ENCODE measurements at places on chromosomes 1 and 21.

- DNase-seq, result no peak
Measured at GRCh38 chr1:230869500-230869899, 1.2 kb upstream of the C1orf198 start.

DNA sequence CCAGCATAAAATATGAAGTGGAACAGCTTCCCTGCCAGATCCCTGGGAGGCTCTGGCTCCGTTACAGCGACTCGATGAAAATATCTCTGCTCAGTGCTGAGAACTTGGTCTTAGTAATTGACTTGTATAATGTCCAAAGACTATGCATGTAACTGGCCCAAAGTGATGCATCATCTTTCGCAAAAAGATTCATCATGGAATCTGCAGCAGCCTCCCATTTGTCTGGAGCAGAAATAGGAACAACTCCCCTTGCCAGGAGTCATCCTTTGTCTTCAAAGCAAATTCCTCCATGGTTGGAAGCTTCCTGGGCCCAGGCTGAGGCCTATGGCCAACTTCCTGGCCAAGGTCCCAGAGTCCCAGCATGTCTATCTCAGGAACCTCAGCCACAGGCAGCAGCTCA, 16.9 kb upstream of the SLC6A17 start:
- no peak for DNase-seq

- DNase-seq, result no peak
Measured at GRCh38 chr1:216723274-216723780, at the start of gene ESRRG. Gene ESRRG, minus strand, starts transcription at chr1:216723429. Its CDS starts 130 bp downstream, at chr1:216723299.

DNA sequence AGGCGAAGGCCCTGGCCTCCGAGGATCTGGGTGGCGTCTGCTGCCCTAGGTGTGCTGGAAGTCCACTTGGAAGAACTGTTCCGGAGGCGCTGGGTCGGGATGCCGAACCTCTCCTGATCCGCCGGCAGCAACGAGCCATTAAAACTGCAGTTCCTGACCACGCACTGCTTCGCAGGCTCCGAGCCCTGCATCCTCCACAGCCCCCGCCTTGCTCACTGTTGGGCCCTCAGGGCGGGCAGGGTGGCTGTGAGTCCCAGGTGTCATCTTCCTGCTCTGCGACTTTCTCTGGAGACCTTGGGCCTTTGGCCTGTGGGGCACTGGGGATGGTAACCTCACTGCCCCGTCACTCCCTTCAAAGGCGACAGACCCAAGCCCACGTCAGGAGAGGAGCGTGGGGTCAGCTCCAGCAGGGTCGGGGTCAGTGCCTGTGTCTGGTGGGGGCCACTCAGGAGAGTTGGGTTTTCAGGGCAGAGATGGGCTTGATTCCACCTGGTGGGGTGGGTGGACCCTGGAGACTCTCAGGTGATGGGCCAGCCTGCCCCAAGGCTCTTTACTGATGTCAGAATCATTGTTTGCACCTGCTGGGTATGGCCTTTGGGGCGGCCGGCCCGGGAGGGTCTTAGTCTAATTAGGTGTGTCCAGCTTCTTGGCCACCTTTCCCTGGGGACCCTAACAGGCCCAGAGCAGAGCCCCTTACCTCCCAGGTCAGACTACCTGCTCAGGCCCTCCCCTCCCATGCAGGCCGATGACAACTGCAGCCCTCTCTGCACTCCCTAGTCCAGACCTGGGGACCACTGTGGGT, 3.1 kb downstream of the PRXL2B start:
- DNase-seq, result no peak

DNA sequence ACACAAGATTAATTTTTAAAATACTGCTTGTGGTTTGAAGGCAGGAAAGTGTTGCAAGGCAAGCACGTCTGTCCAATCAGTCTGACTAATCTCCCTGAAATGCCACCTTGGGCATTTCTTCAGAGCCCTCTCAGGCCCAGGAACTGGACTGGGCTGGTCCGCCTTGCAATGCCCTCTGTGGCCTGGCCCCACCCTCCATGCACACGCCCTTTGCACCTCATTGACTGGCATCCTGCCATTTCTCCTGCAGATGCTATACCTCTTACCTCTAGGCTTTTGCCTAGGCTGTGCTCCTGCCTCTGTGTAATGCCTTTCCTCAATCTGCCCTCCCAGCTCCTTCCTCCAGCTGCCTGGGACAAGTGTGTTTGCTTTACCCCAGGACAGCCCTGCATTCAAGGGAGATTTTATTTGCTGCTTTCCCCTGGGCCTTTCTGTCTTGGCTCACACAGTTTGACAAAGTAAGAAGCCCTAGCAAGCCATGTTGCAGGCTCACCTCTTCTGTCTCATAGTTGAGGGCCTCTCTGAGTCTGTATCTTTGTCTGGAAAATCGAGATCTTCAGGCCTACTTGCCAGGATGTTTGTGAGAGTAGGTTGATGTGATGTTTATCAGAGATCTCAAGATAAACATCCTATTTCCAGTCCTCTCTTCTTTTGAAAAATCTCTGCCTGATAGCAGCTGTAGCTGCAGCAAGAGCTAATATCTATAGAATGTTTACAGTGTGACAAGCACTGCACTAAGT, 149.2 kb upstream of the JUN start:
- peak; percentile 12 for DNase-seq

- no peak for DNase-seq
Measured at GRCh38 chr1:33346927-33347649, 26.2 kb upstream of the A3GALT2 start.

- no peak for DNase-seq
Measured at GRCh38 chr21:36178349-36178748, 21.7 kb downstream of the DOP1B start.

GRCh38 chr1:15258833-15259621, 12.0 kb downstream of the FHAD1 start:
- no peak for DNase-seq

GRCh38 chr21:31030367-31031106, 7.7 kb downstream of the KRTAP19-8 start:
- no peak for DNase-seq

DNA sequence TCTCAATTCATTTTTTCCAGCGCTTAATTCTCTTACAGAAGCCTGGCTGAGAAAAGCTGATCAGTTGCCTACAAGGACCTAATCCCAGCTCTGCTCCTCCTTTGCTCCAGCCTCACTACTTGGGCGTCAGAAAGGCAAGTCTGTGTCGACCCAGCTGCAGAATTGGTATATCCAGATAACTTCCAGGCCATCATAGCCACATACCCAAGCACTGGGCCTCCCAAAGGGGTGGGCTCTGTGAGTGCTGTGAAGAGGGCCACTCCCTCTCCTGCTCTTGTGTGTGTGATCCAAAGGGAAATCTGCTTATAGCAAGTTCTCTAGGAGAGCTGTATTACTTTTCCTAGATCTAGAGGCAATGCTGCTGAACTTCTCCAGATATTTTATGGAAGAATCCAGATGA, 18.1 kb downstream of the LMOD1 start:
- no peak for DNase-seq

DNA sequence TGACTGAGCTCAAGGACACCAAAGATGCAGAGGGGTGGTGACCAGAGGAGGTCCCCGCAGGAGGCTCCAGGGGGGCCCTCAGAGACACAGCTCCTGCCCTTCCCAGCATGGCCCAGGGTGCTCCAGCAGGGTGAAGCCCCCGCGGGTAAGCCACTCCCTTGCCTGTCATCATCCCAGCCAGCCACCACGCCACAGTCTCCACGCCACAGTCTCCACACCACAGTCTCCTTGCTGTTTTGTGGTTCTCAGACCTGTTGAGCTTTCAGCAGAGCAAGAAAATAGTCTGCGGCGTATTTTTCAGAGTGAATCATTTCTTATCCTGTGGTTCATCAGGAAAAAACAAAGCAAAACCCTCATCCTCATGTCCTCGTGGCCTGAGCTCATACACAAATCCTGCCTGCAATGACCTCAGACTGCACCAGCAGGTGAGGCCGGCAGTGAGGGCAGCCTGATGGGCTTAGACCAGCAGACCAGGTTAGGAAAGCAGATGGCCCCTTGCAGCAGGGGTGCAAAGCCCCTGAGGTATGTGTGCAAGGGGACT, 25.7 kb upstream of the ABCG1 start:
- peak; percentile 40 for DNase-seq

DNA sequence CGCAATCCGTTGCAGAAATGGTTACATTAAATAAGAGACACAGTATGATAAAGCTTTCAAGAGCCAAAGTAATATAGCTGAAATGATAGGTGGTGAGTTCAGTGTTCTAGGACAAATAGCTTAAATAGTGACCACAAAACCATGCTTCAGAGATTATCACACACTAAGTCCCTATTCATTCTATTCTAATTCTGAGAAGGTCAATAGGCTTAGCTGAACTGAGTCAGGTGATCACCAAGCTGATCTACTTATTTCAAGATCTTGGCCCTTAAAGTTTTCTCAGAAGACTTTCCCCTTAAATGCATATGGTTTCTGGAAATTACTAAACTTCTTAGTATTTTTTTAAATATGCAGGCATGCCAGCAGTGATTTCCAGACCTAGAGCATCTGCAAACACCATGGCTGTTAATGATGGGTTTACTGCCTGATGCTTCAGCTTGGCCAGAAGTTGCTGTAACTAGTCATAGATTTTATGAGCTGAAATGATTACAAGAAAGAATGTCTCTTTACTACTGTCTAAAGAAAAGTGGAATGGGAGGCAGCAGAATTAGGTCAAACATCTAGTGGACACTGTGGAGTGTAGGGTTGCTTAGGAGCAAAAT, 242.9 kb downstream of the ST6GALNAC3 start:
- DNase-seq, result no peak

- DNase-seq, result no peak
Measured at GRCh38 chr1:219773775-219774174, 154.6 kb downstream of the SLC30A10 start.

GRCh38 chr21:43644609-43645008, 14.7 kb downstream of the HSF2BP start:
- DNase-seq, result no peak

DNA sequence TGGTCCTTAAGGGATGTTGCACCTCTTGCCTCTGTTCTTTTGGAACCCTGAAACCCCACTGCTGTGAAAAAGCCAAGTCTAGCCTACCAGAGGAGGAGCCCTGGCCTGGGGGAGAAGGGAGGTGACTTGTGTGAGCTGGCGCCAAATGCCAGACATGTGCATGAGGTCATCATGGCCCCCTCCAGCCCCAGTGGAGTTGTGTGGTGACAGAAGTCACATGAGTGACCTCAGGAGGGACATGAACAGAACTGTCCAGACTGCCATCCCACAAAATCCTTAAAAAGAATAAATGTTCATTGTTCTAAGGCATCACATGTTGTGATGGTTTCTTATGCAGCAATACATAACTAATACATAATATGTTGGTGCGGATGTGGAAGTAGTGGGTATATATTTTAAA, 10.8 kb downstream of the HHAT start:
- no peak for DNase-seq

GRCh38 chr21:46052703-46053651, 44.9 kb upstream of the COL6A2 start:
- DNase-seq, result peak; percentile 45

DNA sequence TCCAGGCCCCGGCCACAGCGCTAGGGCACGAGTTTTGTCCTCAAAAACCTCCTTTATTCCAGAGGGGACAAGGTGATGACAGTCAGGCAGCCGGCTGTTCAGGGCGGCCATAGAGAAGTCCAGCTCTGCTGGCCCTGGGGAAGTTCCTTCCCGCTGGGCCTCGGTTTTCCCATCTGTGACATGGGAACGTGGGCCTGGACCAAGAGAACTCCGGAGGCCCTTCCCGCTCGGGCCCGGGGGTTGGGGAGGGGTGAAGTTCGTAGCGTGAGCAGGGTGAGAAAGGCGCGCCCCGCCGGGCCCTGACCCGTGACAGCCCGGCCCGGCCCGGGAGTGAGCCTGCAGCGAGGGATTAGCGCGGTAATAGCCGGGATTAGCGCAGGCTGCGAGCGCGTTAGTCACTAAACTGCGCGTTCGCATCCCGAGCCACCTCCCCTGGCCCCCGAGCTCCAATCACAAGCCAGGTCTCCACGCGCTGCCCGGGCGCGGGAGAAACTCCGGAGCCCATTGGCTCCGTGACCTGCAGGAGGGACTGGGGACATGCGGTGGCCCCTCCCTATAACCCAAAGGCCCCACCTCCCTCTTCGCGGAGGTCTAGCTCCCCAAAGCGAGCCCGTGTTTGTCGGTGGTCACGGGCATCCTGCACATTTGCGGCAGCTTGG, 29.8 kb upstream of the PADI2 start:
- DNase-seq, result no peak

GRCh38 chr21:29701676-29702075, 238.1 kb downstream of the GRIK1 start:
- DNase-seq, result no peak

- no peak for DNase-seq
Measured at GRCh38 chr1:176220100-176220689, 13.1 kb upstream of the COP1 start.

- no peak for DNase-seq
Measured at GRCh38 chr1:187236676-187237075, 407.9 kb downstream of the PLA2G4A start.

DNA sequence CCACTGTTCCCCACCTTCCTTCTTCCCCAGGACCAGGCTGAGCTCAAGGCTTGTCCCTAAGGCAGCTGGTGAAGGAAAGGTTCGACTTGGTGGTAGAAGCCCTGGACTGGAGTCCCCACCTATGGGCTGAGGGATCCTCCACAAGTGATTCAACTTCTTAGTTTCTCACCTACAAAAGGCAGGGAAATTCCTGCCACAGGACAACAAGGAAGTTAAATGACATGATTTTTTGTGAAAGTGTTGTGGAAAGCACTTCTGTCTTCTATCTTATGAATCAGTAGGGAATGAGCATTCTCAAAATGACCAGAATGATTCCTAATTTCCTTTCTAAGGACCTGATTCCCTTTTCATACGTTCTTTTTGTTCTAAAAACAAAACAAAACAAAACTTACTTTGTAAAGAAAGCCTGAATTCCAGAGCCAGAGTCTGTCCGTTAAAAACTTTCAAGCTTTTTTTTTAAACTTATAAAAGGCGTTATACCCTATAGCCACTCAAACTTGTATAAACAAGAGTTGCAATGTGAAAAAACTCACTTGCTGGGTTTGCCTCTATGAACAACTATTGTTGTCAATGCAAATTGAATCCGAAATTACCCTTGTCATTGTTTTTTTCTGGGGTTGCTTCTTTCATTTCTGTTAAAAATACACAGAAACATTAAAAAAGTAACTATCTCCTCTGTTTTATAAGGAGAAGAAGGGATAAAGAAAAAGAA, 12.2 kb downstream of the KCNJ15 start:
- no peak for DNase-seq

- no peak for DNase-seq
Measured at GRCh38 chr1:73310797-73311381, 887.1 kb downstream of the LRRIQ3 start.

DNA sequence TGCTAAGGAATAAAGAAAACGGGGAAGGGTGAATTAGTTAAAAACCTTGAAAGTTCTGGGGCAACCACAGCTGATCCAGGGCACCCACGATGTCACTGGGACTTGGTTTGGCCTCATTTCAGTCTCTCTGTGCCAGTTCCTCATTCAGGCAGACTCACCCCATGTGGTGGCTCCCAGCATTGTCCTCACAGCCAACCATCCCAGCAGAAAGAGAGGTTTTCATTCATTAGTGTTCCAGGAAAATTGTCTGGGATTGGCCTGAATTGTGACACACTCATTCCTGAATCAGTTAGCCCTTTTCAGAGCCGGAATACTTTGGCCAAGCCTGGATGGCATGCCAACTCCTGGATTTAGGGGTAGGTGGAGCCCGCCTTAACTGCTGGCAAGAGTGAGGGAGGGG, 367.7 kb downstream of the PRDM2 start:
- DNase-seq, result no peak

All from CD4-positive, alpha-beta T cell treated with Interferon gamma for 1 hour (primary cell).